ENCODE measurements at places on chromosomes 11 and 22.

- no peak for DNase-seq
Measured at GRCh38 chr11:11822946-11823345, 18.8 kb upstream of the USP47 start.

GRCh38 chr22:43208703-43209522, 22.0 kb upstream of the TTLL12 start:
- no peak for DNase-seq

DNA sequence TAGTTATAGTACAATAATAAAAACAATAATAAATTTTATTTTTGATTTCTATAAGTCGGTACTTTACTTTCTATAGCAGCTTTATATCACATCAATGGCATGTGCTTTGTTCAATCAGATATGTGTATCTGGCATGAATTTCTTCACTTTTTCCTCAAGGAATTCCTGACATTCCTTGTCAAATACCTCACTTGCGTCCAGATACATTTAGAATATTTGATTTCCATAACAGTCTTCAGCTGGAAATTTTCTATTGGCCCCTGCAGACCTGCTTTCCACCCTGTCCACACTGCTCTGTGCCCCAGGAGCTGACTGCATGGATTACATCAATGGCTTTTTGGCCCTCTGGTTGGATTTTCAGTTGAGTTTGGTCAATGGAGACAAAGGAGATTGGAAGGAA, 93.2 kb downstream of the FAR1 start:
- DNase-seq, result no peak

GRCh38 chr11:122804161-122804560, 34.1 kb upstream of the CRTAM start:
- DNase-seq, result no peak

GRCh38 chr22:35620624-35621251, 3.6 kb upstream of the MB start:
- no peak for DNase-seq

DNA sequence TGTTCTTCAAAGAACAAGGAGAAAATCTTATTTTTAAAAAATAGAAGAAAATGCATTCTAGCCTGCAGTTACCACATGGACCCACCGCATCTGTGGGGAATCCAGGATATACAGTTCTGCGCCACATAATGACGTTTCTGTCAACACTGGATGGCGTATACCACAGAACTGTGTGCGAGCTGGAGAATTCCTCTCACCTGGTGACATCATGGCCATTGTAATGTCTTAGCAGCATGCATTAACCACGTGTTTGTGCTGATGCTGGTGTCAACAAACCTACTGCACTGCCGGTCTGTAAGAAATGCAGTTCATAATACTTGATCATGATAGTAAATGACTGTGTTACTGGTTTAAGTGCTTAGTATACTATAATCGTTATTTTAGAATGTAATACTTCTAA, 174.7 kb downstream of the TBC1D22A start:
- no peak for DNase-seq
